ENCODE measurements at places on chromosomes 11 and 22. TPM values are rescaled to one million over a fixed set of nuclear protein-coding genes. Genes with fewer than 3 reads are reported as not detected.

The CCND1 gene
- total RNA-seq = 300 TPM

DNA sequence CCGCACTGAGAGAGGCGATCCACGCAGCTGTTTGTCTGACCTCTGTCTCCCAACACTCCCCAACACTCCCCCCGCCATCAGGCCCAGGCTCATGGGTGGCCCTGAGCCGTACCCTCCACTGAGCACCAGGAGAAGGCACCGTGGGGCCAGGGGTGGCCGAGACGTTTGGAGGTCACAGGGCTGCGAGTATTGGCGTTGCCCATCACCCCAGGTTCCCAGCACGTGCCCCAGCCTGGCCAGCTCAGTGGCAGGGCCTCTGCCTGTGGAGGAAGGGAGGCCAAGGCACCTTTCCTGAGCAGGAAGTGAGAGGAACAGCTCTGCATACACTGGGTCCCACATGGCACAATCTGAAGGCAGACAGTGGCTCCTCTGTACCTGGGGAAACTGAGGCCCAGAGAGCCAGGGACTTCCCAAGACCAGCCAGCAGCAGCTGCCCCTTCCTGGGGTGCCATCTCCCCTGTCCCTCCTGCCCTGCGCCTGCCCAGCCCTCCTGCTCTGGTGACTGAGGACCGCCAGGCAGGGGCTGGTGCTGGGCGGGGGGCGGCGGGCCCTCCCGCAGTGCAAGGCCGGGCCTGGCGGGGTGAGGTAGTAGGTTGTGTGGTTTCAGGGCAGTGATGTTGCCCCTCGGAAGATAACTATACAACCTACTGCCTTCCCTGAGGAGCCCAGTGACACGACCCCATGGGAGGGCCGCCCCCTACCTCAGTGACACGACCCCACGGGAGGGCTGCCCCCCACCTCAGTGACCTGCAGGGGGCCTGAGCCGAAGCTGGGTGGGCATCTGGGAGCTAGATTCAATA, 37.0 kb upstream of the PPARA start:
- no peak overlapping the region for H3K27ac ChIP-seq
- H3K27me3 ChIP-seq = no peaks in the 10 kb centered on the region
- H3K4me3 ChIP-seq = no peak overlapping the region
- peaks cover 2% of the 10 kb centered on the region for H3K36me3 ChIP-seq

DNA sequence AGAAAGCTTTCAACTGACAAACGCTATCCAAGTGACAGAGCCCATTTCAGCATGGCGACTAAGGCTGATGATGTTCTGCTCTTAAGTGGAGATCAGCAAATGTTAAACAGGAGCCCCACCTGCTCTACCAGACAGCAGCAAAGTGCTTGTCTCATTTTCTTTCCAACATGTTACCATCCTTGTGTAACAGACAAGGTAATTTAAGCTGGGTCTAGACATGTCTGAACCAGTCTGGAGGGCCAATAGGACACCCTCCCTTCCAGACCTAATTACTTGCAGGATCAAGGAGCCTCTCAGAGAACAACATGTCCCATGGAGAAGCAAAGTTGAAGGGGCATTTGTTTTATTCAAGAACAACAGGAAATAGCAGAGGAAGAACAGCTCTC, 3.9 kb upstream of the LMO2 start:
- no peak for DNase-seq
- H3K36me3 ChIP-seq = peaks cover 1% of the 10 kb centered on the region
- no peak overlapping the region for H3K27ac ChIP-seq
- H3K4me1 ChIP-seq = peaks cover 19% of the 10 kb centered on the region
- H3K27me3 ChIP-seq = peaks cover 4% of the 10 kb centered on the region

The KCNJ11 gene
- not detected for total RNA-seq

The CCDC88B gene
- 0.99 TPM for total RNA-seq

All from chondrocyte (in vitro differentiated cells).